Activated naive CD8-positive, alpha-beta T cell treated with anti-CD3 and anti-CD28 coated beads for 36 hours (primary cell): ENCODE measurements at places on chromosomes 6 and 20. TPM values are rescaled to one million over a fixed set of nuclear protein-coding genes. Genes with fewer than 3 reads are reported as not detected.

DNA sequence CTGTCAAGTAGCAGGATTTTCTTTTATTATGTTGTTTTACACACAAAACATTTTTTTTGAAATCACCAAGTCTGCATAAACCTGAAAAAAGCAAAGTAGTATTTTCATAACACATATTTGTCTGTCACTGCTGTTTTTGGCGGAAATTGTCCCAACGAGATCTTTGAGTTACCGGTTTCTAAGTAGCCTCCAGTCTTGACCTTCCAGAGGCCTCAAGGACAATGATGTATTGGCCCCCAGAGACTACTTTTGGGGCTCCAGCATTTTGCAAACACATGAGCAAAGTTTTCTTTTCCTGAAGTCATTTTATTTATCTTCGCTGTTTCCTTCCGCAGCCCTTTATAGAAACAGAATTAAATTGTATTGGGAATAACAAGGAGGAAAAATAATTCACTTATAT lies 862.6 kb downstream of the KIF16B start:
- DNase-seq = no peak

GRCh38 chr6:129890164-129890563 lies 29.0 kb upstream of the TMEM244 start:
- no peak for DNase-seq

DNA sequence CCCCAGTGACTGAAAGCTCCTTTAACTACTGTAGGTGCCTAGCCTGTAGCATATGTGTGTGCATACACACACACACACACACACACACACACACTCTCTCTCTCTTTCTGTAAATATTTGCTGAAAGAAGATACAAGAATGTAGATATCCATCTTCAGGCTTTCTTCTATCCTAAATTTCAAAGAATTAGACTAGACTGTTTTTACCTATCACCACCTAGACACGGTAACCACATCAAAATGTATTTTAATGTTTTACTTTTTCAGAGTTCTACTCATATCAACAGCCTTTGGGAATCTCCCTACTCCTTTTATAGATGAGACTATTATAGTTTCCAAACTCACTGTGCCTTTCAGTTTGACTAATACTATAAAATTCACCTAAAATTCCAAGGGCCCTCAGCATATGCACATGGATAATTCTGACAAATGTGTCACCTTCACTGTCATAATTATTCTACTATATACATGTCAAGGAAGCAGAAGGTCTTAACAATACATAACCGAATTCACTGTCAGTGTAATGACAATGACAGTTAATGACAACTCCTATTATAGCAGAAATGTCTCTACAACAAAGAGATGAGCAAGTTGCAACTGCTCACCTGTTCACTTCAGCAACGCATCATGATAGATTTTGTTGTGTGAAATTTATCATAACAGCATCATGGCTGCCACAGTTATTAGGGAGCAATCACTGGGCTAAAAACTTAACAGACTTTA lies 236.5 kb downstream of the GMPR start:
- no peak for DNase-seq

DNA sequence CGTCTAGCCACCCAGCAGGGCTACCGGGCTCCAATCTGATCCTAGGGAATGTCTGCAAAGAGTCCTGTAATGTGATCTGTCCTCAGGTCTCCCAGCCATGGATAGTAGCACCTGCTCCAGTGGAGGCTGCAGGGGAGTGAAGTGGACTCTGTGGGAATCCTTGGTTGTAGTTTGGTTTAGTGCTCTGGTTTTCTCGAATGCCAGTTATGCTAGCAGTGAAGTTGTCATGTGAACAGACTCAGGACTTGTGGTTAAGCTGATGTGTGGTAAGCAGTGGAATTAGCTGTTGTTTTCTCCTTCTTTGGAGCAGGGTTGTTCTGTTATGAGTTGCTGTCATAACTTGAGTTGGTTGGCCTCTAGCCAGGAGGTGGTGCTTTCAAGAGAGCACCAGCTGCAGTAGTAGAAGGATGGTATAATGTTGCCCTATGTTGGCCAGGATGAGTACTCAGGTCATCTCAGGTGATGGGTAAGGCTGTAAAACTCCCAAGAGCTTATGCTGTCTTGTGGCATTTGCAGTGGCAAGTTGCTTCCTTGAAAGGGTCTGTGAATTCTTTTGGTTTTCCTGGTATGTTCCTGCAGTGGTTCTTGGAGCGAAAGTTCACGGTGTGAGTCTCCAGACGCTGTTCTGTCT lies 390.2 kb downstream of the UTRN start:
- DNase-seq = peak; percentile 10

- no peak for DNase-seq
Observed at GRCh38 chr6:143205991-143206390, 145.3 kb downstream of the AIG1 start.

DNA sequence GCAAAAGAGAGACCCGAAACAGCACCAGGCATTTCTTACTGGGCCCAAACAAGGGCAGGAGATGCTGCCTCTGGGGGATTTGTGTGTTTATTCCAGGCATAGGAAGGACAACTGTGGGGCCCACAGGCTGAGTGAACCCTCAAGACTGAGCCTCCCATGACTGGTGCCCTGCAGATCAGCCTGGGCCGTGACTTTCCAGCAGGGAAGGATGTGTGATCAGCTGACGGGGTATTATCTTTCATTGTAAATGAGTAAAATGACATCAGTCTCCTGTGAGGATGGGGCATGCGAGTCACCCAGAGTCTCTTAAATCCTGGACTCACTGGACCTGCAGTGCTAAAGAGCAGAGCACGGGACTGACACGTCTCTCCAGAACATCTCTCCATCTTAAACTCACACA lies 3.9 kb upstream of the TEAD3 start:
- DNase-seq = no peak

DNA sequence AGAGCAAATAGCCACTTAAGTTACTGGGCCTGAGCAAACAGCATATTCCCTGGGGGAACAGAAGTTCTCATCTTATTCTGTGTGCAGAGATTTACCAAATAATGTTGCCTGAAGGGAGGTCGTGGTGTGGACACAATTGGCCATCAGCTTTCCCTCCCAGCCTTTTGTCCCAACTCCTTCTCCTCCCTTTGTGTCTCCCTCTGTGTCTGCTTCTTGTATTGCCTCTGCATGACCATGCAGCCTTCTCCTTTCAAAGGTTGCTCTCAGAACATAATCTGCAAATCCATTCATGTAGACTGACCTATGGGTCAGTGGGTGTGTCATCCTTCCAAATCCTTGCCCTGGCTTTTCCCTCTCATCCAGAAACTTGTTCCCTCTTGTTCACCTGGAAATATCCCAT lies 150.3 kb upstream of the INSM1 start:
- no peak for DNase-seq

GRCh38 chr6:169190144-169190584 lies 63.5 kb downstream of the THBS2 start:
- no peak for DNase-seq

GRCh38 chr6:25706314-25707014 lies 48.1 kb upstream of the SLC17A4 start:
- no peak for DNase-seq

DNA sequence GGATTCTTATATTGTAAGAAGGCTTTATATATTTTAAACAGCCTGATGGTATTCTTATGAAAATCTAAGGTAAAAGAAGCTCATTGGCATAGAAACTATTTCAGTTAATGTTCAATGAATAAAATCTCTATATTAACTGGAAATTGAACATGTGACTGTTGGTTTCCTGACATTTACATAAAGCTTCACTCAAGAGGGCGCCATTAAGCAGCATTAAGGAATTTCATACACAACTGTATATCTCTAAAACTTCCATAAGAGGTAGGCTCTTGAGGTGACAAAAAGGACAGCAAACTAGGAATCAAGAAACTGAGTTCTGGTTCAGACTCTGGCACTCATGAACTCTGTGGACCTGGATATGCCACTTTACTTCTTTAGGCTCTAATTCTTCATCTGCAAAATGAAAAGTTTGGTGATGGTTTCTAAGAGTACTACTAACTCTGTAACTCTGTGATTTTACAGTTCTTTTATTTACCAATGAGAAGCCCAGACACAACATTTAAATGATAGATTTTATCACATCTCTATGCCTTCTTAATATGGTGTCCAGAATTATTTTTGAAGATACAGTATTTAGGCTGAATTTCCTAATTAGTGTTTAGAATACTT lies 147.5 kb downstream of the FLRT3 start:
- DNase-seq = no peak

DNA sequence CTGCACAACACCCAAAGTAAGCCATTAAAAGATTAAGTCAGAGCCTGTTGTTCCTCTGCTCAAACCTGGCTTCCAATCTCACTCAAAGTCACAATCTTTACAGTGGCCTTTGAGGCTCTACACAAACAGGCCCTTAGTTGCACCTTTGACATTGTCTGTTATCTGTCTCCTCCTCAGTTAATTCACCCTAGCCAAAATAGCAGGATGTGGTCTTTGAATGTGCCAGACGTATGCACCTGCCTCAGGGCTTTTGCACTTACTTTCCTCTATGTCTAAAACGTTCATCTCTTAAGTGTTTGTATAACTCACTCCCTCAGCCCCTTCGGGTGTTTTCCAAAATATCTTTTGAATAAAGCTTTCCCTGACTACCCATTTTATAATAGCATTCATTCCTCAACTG lies 107.7 kb downstream of the EYA4 start:
- DNase-seq = no peak

Gene OTOR
- total RNA-seq = not detected

Gene PROCR
- 4.4 TPM for total RNA-seq

Gene TNF
- 115 TPM for total RNA-seq
